ENCODE measurements at places on chromosomes 16 and 17. TPM values are rescaled to one million over a fixed set of nuclear protein-coding genes. Genes with fewer than 3 reads are reported as not detected.

- ATAC-seq: no peak
Measured at GRCh38 chr16:11677959-11678881, 10.0 kb downstream of the SNN start.

GRCh38 chr17:77101521-77102410, 39.0 kb upstream of the SEC14L1 start:
- no peak for ATAC-seq

DNA sequence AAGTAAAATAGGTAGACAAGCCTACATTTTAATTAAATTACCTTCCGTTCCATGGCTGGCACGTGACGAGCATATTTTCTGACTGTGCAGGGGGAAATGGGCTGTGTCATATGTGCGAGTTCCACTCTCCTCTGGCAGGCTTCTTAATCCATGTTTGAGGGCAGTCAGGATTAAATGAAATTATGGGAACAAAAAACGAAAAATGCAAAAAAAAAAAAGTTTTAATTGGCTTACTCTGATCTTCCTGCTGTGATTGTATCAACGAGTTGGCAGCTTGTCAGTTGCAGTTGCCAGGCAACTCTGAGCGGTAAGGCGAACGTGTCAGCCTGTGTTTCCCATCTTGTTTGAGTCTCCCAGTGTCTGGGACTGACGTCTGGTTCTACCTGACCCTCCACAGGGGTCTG, 302.9 kb upstream of the XYLT1 start:
- ATAC-seq: no peak

DNA sequence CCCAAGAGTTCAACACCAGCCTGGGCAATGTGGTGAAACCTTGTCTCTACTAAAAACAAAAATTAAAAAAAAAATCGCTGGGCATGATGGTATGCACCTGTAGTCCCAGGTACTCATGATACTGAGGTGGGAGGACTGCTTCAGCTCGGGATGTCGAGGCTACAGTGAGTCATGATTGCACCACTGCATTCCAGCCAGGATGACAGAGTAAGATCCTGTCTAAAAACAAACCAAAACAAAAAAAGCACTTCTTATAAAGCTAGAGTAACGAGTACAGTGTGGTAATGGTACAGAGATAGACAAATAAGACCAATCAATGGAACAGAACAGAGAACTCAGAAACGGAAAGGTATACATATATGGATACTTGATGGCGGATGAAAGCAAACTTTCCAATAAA, 4.4 kb downstream of the NSMCE1 start:
- ATAC-seq: peak; percentile 69

- ATAC-seq: no peak
Measured at GRCh38 chr17:47291242-47291873, 32.4 kb upstream of the EFCAB13 start.

QPRT gene
- total RNA-seq: 2.5 TPM

KRTAP9-4 gene
- not detected for total RNA-seq

GRCh38 chr17:28285965-28286364, 33.0 kb upstream of the TMEM97 start:
- no peak for ATAC-seq

AANAT gene
- total RNA-seq: not detected

DNA sequence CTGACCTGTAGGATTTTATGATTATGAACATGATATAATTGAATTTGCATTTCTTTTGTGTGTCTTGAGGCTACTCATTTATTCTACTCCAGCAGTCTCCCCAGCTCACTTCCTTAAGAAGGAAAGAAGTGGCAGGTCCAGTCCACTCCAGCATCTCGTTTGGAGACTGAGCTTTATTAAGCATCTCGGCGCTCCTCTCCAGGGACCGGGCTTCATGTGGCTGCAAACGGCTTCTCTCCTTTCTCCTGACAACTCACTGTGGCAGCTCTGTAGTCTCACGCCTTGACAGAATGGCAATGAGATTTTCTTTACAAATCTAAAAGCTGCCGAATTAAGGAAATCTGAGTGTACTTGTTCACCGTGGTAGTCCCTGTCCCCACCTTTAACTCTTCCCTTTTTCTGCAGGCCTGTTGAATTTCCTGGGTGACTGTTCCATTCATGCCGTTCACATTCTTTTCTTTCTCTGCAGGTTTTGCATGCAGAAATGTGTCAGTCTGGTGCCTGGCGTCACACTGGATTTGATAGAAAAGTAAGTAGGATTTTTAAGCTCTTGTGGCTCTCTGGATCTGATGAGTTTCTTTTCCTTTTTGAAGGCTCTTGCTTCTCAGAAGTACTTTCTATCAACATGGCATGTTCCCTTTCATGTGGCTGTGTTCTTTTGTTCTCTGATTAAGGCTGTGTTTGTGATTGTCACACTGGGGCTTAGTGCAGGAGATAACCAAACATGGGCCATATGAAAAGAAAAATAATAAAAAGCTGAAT, 200.5 kb upstream of the CHMP6 start:
- no peak for ATAC-seq

- no peak for ATAC-seq
Measured at GRCh38 chr16:74586948-74587347, 20.0 kb downstream of the GLG1 start.

DNA sequence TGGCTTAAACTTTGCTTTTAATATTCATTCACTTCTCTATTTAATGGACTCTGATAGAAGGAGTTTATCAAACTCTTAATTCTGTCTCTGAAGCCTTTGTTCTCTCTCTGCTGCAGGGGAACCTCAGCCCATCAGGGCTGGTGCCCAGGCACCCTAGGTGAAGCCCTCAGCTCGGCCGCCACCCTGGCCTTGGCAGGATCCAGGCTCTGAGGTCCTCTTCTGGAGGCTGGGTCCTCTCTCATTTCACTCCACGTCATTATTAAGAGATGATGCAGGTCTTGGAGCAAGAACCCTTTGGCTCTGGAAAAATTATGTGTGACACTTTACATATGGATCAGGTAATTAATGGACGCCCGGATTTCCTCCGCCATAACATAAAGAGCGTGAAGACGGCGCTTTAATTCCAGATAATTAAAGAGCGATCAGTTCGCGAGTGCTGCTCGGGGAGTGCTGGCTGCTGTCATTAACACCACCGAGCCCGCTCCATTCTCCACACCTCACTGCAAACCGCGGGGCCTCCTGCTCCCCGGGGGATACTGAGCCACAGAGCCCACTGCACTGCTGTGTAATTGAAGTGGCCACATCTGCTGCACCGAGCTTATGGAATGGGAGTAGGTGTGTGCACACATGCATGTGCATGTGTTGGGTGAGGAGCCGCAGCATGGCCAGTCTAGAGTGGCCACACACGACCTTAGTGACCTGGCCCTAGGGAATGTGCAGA, 259.4 kb upstream of the TNRC6C start:
- ATAC-seq: no peak

- no peak for ATAC-seq
Measured at GRCh38 chr16:1347286-1347855, 4.3 kb downstream of the TSR3 start.

MGAT5B gene
- 0.81 TPM for total RNA-seq

- ATAC-seq: no peak
Measured at GRCh38 chr16:65846210-65846602, 520.3 kb upstream of the CDH5 start.
